Karpas-422 (cell line): ENCODE measurements at places on chromosomes 5 and 9. TPM values are rescaled to one million over a fixed set of nuclear protein-coding genes. Genes with fewer than 3 reads are reported as not detected.
A peak's percentile ranks its signal among the peaks of the same experiment; 100 is the strongest.

- no peak for DNase-seq
These were observed 113.8 kb upstream of the ANKRD55 start for GRCh38 chr5:56346741-56347535.

- DNase-seq, result no peak
These were observed 55.4 kb downstream of the LMX1B start for GRCh38 chr9:126669108-126669507.

- DNase-seq, result no peak
These were observed 121.1 kb upstream of the SLC25A48 start for GRCh38 chr5:135713161-135713915.

GRCh38 chr9:134623258-134624066, 18.1 kb upstream of the COL5A1 start:
- no peak for DNase-seq

GRCh38 chr9:69307446-69308205, 17.4 kb upstream of the ENTREP1 start:
- no peak for DNase-seq

DNA sequence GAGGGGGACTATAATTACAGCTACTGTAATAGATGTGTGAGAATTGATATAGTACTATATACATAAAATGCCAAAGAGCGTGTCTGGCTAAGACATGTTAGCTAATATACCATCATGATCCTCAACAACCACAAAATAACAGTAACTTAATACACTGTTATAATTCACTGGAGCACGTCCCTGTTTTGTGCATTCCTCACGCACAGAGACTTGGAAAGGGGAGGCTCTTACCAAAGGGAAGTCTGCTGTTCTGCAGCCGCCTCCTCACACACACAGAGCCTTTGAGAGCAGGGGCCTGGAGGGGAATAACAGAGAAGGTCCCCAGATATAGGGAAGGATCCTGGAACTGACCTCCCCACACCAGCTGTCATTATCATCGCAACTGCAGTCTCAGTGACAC, 97.3 kb downstream of the ANKRD18A start:
- DNase-seq, result no peak

DNA sequence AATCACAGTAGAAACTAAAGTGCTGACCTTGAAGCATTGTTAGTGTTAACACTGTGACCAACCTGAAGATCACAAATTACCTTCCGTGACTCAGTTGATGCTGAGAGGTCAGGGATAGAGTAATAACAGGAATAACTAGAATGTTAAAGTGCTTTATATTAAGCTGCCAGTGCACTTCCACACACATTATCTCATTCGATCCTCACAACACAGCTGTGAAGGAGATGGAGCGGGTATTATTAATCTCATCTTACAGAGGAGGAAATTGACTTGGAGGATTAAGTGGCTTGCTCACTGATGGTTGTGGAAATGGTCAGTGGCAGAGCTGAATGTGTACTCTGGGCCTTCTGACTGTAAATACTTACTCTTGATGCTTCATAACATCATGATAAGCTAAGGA, 252.5 kb upstream of the DMRT1 start:
- no peak for DNase-seq

DNA sequence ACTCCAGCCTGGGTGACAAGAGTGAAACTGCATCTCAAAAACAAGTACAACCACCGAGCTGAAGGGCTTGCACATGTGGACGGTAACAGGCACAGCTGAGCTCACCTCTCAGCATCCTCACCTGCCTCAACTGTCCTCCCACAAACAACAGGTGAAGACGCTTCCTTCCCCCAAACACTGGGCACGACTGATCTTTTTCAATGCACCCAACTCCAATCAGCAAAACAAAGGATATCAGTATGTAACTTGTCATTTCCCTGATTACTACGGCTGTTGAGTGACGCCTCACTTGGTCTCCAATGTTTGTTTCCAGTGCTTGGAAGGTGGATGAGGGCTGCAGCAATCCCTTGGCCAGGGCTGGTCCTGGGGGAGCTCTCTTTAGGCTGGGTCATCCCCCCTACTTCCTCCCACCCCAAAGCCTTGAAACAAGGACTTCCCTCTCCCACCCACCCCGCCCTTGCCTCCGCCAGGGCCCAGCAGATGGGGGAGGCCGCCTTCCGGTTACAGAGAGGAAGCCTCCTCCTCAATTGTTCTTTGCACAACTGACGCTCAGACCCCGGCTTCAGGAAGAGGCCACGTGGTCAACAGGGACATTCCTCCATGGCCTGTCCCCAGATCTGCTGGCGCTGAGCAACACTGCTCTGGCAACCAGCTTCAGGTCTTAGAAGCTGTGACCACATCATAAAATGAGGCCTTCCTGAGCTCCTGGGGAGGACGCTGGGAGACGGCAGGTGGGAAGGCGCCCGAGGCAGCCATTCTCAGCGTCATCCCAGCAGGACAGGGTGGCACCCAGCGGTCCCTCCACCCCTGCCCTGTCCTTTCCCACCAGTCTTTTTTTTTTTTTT, 5.9 kb downstream of the FAM78A start:
- peak; percentile 73 for DNase-seq

DNA sequence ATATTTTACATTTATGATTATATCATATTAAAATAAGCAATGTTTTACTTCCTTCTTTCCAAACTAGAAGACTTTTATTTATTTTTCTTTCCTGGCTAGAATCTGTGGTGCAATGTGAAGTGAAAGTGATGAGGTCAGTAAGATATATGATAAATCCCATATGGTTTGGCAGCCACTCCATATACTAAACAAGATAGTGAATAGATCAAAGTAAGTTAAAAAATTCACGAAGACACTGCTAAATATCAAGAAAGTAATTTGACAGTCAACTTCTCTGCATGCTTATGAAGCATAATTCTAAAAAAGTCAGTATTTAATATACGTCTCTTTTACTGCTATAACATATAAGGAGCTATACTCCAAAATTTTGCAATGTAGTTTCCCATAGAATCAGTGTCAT, 972.8 kb downstream of the DTWD2 start:
- DNase-seq, result no peak

GRCh38 chr5:43561356-43561755, 4.5 kb upstream of the PAIP1 start:
- DNase-seq, result no peak

GRCh38 chr9:36991516-36992134, 42.4 kb downstream of the PAX5 start:
- DNase-seq, result peak; percentile 86

DNA sequence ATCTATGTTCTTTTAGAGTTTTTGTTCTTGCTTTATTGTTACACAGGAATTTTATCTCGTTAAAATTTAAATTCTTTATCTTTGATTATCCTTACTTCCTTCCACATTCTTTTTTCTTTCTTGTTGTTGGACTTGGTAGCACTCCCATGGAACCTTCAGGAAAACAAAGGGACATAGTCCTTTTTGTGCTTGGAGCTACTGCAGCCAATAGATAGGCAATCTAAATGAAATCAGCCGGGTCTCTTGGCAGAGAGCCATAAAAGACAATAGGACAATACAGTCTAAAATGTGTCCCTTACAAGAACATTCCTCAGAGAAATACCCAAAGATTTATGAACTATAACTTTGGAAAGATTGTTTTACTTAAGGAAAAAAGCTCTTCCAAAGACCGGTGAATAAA, 548.1 kb upstream of the C9orf72 start:
- no peak for DNase-seq

DNA sequence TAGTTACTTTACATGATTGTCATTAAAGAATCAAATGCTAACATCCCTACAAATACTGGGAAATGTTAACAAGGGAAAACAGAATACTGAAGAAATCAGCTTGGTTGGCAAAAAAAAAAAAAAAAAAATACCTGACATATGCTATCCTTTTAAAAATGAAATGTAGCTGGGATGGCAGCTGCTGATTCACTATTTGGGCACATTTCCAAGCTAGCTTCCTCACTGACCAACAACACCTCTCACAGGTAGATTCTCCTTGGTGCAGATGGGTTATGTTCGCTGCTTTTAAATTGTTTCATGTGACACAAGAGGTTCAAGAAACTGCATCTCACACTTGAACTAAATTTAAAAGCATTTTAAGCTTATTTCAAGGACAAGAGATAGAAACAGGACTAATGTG, 6.1 kb upstream of the PRUNE2 start:
- DNase-seq, result no peak

GRCh38 chr5:111790295-111790694, 33.3 kb upstream of the NREP start:
- DNase-seq, result no peak

SLC2A8 gene
- 11.3 and 29.4 TPM in 2 replicates for total RNA-seq

TMEM232 gene
- total RNA-seq, result 4.2 and 4.3 TPM in 2 replicates

FAM200C gene
- total RNA-seq, result 0.76 and 2.0 TPM in 2 replicates

CCIN gene
- not detected in 2 replicates for total RNA-seq

GABBR2 gene
- 0.30 and 2.5 TPM in 2 replicates for total RNA-seq

CCL27 gene
- 0.36 TPM in 1 of 2 replicates, not detected in the other for total RNA-seq

PRLR gene
- total RNA-seq, result not detected in 2 replicates
